ENCODE measurements at places on chromosomes 16 and 17.

DNA sequence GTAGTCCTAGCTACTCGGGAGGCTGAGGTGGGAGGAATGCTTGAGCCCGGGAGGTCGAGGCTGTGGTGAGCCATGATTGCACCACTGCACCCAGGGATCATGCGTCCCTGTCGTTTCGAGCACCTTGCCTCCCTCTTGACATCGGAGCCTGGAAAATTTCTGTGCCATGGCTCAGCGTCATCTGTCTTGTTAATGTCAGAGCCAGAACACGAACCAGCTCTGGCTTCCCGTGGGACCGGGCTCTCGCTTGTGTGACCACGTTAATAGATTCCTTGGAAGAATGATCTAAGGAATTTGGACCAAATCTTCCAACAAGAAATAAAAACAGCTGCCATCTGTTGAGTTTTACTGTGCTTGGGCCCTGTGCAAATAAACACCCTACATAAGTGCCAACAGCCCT lies 117.7 kb downstream of the ABCC1 start:
- no peak overlapping the region for H3K27ac ChIP-seq
- H3K4me3 ChIP-seq = no peak overlapping the region
- peaks cover 4% of the 10 kb centered on the region for H3K36me3 ChIP-seq
- no peak for DNase-seq

- peaks cover 25% of the 10 kb centered on the region for H3K4me1 ChIP-seq
- no peak for DNase-seq
- H3K4me3 ChIP-seq = no peak overlapping the region
Measured at GRCh38 chr16:84103678-84104077, 13.1 kb downstream of the MBTPS1 start.

DNA sequence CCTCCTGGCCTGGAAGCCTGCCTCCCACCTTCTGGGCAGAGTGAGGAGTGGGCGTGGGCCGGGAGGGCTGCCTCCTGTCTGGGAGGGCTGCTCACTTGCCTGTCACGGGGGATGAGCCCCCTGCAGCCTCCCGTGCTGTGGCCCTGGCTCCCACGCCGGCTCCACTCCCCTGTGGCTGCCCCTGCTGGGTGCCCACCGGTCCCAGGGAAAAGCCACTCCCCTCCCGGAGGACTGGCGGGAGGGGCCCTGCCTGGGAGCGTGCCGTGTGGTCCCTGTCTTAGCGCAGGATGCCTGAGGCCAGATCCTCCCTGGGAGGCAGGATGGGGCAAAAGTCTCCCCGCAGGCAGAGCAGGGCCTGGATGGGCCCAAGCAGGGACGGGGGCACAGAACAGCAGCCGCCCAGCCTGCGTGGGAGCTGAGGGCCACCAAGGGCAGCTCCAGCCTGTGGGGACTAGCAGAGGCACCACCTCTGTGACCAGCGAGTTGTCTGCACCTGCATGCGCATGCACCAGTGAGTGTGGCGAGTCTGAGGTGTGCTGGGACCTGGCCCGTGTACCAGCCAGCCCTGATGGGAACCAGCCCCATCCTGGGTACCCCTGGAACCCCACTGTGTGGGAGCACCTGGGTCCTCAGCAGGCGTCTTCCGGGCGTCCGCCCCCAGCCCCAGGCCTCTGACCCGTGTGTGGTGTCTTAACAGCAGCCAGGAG lies 339.9 kb downstream of the SEC14L1 start:
- no peaks in the 10 kb centered on the region for H3K27me3 ChIP-seq
- H3K4me3 ChIP-seq = no peak overlapping the region
- H3K36me3 ChIP-seq = peaks cover 3% of the 10 kb centered on the region
- no peak for DNase-seq

GRCh38 chr17:48647963-48648245 lies 21.7 kb upstream of the HOXB9 start:
- peak overlapping the region; percentile 96 for H3K4me3 ChIP-seq
- no peak for DNase-seq
- peaks cover 9% of the 10 kb centered on the region for H3K36me3 ChIP-seq
- H3K4me1 ChIP-seq = peaks cover 15% of the 10 kb centered on the region

GRCh38 chr16:16122264-16122663 lies 101.0 kb downstream of the ABCC6 start:
- peaks cover 7% of the 10 kb centered on the region for H3K4me1 ChIP-seq
- peaks cover 9% of the 10 kb centered on the region for H3K36me3 ChIP-seq
- H3K27me3 ChIP-seq = no peaks in the 10 kb centered on the region
- H3K4me3 ChIP-seq = no peak overlapping the region
- no peak for DNase-seq

DNA sequence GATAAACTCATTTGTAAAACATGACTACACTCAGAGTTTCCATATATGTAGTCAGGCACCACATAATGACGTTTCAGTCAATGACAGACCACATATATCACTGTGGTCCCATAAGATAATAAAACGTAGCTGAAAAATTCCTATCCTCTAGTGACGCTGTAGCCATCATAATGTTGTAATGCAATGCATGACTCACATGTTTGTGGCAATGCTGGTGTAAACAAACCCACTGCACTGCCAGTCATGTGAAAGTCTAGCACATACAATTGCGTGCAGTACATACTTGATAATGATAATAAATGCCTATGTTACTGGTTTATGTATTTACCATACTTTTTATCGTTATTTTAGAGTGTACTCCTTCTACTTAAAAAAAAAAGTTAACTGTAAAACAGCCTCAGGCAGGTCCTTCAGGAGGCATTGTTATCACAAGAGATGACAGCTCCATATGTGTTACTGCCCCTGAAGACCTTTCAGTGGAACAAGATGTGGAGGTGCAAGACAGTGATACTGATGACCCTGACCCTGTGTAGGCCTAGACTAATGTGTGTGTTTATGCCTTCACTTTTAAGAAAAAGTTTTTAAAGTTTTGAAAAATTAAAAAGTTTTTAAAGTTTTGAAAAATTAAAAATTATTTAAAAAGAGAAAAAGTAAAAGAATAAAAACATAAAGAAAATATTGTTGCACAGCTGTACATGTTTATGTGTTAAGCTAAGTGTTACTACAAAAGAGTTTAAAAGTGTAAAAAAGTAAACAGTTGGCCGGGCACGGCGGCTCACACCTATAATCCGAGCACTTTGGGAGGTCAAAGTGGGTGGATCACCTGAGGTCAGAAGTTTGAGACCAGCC lies 9.0 kb downstream of the STAT5B start:
- H3K4me1 ChIP-seq = peaks cover 46% of the 10 kb centered on the region
- peak overlapping the region; percentile 100 for H3K27ac ChIP-seq
- H3K36me3 ChIP-seq = no peaks in the 10 kb centered on the region
- H3K4me3 ChIP-seq = peak overlapping the region; percentile 41
- H3K27me3 ChIP-seq = no peaks in the 10 kb centered on the region

DNA sequence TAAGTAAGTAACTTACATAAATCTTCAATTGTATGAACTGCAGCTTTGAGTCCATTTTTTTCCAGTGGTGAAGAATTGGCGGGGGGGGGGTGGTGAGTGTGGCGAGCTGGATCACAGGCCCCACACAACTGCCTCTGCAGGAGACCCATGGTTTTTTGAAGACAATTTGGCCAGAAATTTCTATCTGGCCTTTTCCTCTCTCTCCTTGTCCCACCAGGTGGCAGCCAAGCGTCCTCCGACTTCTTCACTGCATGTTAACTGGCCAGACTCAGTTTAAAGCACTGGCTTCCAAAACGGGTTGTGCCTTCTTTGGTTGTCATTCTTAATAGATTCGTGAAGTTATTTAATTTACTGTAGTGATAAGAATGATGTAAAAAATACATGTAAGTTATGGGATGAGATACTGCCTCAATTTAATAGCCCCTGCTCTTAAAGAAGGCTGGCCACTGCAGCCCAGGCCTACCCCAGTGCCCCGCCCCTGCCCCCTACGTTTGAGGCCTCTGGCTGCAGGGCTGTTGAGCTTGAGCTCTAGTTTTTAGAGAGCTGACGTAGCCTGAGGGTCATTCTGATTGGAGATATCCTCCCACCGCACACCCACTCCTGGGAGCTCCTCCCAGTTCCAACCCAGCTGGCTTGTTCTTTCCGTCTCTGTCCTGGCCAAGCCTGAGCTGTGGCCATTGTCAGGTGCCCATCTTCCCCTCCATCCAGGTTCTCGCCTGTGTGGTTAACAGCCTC lies 36.4 kb downstream of the AKAP1 start:
- no peak overlapping the region for H3K4me3 ChIP-seq
- H3K4me1 ChIP-seq = no peaks in the 10 kb centered on the region
- H3K27me3 ChIP-seq = no peaks in the 10 kb centered on the region
- no peak for DNase-seq
- no peak overlapping the region for H3K27ac ChIP-seq

GRCh38 chr16:88393571-88393970 lies 10.8 kb downstream of the ZNF469 start:
- H3K4me1 ChIP-seq = peaks cover 2% of the 10 kb centered on the region
- DNase-seq = no peak
- H3K27ac ChIP-seq = no peak overlapping the region
- H3K27me3 ChIP-seq = peaks cover 32% of the 10 kb centered on the region

DNA sequence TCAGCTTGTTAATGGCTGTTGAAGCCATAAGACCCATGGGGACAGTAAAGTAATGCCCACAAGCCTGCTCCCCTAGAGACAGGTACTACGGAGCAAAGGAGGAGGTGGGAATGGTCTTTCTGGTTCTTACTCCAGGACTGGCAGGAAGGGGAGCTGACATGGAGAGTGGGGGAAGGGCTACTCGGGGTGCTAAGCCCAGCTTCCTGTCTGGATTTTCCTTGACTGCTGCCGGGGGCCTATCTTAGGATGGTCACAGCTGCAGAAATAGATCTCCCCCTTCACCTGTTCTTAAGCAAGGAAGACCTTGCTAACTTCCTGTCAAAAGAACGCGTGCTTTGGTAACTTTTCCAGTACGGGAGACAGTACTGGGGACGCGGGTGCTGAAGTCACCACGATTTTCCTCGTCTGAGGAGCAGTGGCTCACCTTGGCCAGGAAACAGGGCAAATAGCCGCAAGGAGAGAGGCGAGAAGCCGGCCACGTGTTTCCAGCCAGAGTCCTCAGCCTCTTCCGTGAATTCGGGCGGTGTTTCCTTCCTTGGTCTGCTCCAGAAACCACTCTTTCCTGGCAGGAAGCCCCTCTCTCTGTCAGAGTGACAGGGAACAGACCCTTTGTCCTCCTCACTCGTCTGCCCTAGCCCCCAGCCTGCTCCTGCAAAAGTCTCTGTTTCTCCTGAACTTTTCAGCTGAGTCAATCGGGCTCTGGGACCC lies 656 bp upstream of the PRR29 start:
- peak overlapping the region; percentile 89 for H3K27ac ChIP-seq
- peak overlapping the region; percentile 95 for H3K4me3 ChIP-seq
- no peak for DNase-seq
- peaks cover 2% of the 10 kb centered on the region for H3K36me3 ChIP-seq
- H3K27me3 ChIP-seq = no peaks in the 10 kb centered on the region

DNA sequence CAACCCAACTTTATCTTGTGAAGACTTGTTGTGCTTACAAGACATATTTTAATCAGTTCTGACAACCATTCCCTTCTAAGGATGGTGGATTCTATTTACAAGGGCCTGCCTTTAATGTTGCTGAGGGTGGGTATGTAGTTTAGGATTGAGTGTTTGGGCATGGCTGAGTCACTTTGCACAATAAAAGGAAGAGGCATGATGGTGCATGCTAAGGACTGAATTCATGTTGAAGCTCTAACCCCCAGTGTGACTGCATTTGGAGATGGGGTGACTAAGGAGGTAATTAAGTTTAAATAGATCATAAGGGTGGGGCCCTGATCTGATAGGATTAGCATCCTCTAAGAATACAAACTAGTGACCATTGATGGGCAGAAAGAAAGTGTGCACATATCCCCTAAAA lies 196.1 kb upstream of the HS3ST3A1 start:
- H3K4me3 ChIP-seq = no peak overlapping the region
- no peaks in the 10 kb centered on the region for H3K27me3 ChIP-seq
- no peak overlapping the region for H3K27ac ChIP-seq
- H3K36me3 ChIP-seq = peaks cover 2% of the 10 kb centered on the region
- DNase-seq = no peak

- H3K4me1 ChIP-seq = peaks cover 5% of the 10 kb centered on the region
- DNase-seq = no peak
- no peaks in the 10 kb centered on the region for H3K36me3 ChIP-seq
- peaks cover 32% of the 10 kb centered on the region for H3K27me3 ChIP-seq
- H3K4me3 ChIP-seq = no peak overlapping the region
Measured at GRCh38 chr16:82108100-82108499, 61.9 kb downstream of the MPHOSPH6 start.

DNA sequence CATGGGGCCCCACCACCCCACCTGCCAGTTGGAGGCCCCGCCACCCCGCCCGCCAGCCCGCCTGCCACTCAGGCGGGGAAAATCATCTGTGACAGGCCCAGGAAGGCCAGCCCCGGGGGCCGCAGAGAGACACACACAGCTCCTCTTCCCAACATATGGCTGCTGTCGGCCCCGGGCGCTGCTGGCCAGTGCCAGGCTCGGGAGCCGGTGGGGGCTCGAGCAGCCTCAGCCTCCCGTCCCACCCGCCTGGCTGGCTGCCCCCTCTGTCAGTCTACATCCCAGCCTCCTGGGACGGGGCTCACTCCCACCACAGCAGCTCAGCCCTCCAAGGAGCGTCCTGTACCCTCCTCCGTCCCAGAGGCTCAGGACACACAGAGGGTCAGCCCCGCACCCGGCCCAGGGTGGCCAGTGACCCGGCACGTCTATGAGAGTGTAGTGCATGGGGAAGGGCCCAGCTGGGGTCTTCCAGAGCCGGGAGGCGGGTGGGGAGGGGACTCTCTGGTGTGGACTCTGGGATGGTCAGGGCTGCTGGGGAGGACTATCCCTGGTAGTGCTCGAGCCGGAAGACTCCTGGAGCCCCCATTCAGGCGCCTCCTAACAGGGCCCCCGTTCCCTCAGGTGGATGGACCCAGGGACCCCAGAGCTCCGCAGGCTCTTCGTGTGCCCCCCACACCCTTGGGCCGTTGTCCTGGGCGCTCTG lies 3.6 kb upstream of the PRR35 start:
- H3K4me3 ChIP-seq = no peak overlapping the region
- DNase-seq = no peak
- H3K27ac ChIP-seq = no peak overlapping the region
- H3K27me3 ChIP-seq = no peaks in the 10 kb centered on the region

DNA sequence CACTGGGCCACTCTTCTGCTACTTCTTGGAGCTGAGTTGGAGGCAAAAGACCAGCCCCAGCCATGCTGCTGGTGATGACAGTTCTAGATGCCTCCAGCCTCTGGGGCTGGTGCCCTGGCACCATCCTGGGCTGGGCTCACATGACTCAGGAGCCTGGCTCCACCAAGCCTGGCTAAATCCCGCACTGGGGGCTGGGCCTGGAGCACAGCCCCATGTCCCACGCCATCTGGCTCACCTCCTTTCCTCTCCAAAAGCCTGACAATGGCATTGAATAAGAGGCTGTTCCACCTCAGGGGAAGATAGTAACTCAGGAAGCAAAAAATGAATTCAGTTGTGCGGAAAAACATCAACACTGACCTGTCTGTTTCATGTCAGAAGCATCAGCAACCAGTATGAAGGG lies 45.1 kb upstream of the MTSS2 start:
- H3K4me1 ChIP-seq = peaks cover 8% of the 10 kb centered on the region
- H3K27me3 ChIP-seq = no peaks in the 10 kb centered on the region
